Activated CD8-positive, alpha-beta T cell treated with anti-CD3 and anti-CD28 coated beads, Interleukin-2, amount 10 ng/mL, durations not matched to agents 7 days and 5 days (primary cell): ENCODE measurements at places on chromosomes 11 and 22.
A peak's percentile ranks its signal among the peaks of the same experiment; 100 is the strongest.

DNA sequence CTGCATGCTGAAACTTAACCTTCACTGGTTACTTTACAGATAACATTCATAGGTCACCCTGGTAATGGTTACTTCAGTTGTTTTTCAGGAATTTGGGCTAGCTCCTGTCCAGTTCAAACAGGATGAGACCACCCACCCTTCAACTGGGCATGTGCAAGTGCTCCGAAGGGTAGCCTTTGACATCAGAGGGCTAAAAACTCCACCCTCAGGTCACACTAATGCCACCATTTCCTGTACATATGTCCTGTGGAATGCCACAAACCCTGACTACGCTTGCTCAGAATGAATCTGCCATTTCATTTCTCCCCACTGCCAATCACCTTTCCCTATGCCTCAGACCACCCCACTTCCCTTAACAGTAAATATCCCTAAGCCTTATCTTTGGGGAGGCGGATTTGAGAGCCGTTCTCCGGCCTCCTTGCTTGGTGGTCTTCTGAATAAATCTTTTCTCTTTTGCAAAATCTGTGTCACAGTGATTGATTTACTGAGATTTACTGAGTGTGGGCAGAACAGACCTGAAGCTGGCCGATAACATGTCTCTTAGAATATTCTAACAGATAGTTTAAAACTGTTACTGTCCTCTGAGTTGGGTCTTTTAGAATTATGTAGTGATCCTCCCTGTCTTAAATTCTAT is 25.4 kb upstream of the FXYD2 start:
- no peak overlapping the region for H3K4me3 ChIP-seq
- H3K36me3 ChIP-seq, result no peaks in the 10 kb centered on the region
- peak; percentile 22 for DNase-seq
- H3K27ac ChIP-seq, result no peak overlapping the region

DNA sequence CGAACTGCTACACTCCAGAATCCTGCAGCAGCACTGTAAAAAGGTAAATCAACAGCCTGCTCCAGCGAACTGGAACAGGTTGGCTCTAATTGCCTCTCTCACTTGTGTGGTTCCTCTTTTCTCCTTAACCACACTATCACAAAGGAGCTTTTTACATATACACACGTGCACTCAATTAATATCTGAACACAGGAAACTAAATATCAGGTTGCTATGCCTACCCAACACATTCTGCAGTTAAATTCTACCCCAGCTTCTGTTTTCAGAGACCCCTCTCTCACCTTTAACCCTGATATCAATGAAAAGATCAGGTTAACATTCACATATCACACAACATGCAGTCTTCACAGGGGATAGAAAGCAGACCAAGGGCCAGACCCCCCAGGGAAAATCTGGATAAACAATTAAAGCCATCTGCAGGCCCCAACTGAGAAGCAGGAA is 11.0 kb downstream of the RBFOX2 start:
- no peak for DNase-seq
- no peak overlapping the region for H3K27ac ChIP-seq
- peaks cover 2% of the 10 kb centered on the region for H3K4me1 ChIP-seq
- H3K4me3 ChIP-seq, result no peak overlapping the region
- H3K36me3 ChIP-seq, result no peaks in the 10 kb centered on the region
- H3K27me3 ChIP-seq, result peaks cover 9% of the 10 kb centered on the region

DNA sequence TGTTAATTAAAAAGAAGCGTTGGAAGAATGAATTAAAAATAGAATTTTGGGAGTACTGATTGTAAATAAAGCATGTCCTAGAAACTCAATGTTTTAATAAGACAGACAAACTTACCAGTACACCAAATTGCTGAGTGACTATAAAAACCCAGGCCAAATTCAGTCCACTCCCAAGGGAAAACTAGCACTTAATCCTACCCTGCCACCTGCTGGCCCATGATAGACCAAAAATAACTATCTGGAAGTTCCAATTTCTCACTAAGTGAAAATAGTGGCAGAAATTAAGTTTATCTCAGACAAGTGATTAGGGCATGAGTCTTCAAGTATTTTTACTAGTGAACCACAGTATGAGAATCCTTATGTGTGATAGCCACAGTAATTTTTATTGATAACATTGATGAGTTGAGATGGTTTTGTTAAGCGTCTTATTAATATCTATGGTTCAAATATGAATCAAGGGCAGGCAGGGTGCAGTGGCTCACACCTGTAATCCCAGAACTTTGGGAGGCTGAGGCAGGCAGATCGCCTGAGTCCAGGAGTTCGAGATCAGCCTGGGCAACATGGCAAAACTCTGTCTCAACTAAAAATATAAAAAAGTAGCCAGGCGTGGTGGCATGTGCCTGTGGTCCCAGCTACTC is 9.8 kb upstream of the DDX10 start:
- no peaks in the 10 kb centered on the region for H3K4me1 ChIP-seq
- peak; percentile 45 for DNase-seq
- H3K36me3 ChIP-seq, result no peaks in the 10 kb centered on the region
- no peak overlapping the region for H3K27ac ChIP-seq
- peaks cover 12% of the 10 kb centered on the region for H3K27me3 ChIP-seq
- no peak overlapping the region for H3K4me3 ChIP-seq

- H3K36me3 ChIP-seq, result no peaks in the 10 kb centered on the region
- no peaks in the 10 kb centered on the region for H3K4me1 ChIP-seq
- no peak overlapping the region for H3K27ac ChIP-seq
- DNase-seq, result no peak
- H3K4me3 ChIP-seq, result no peak overlapping the region
Measured at GRCh38 chr11:27218421-27219038, 144.5 kb downstream of the CCDC34 start.

GRCh38 chr11:64987998-64988854 is 8.5 kb downstream of the BATF2 start:
- no peak overlapping the region for H3K4me3 ChIP-seq
- no peak for DNase-seq
- H3K36me3 ChIP-seq, result no peaks in the 10 kb centered on the region
- H3K4me1 ChIP-seq, result peaks cover 13% of the 10 kb centered on the region
- H3K27ac ChIP-seq, result no peak overlapping the region
- peaks cover 2% of the 10 kb centered on the region for H3K27me3 ChIP-seq

DNA sequence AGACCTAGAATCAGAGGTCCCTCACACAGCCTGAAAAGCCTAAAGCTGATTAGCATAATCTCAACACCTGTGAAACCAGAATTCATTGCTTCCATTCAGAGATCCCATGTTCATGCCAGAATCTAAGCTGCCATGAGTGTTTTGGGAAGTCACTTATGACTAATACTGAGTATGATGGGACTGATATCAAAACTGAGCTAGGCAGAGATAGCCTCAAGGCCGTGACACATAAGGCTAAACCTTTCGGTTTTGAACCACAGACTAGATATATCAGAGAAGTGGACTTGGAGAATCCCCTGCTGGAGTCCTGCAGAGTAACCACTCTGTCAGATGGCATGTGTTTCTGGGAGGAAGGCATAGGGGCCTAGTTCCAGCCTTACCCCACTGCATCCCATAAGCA is 23.1 kb upstream of the GLYATL2 start:
- no peak for DNase-seq
- H3K27ac ChIP-seq, result no peak overlapping the region
- no peaks in the 10 kb centered on the region for H3K36me3 ChIP-seq
- H3K4me3 ChIP-seq, result no peak overlapping the region
- no peaks in the 10 kb centered on the region for H3K4me1 ChIP-seq
- no peaks in the 10 kb centered on the region for H3K27me3 ChIP-seq

DNA sequence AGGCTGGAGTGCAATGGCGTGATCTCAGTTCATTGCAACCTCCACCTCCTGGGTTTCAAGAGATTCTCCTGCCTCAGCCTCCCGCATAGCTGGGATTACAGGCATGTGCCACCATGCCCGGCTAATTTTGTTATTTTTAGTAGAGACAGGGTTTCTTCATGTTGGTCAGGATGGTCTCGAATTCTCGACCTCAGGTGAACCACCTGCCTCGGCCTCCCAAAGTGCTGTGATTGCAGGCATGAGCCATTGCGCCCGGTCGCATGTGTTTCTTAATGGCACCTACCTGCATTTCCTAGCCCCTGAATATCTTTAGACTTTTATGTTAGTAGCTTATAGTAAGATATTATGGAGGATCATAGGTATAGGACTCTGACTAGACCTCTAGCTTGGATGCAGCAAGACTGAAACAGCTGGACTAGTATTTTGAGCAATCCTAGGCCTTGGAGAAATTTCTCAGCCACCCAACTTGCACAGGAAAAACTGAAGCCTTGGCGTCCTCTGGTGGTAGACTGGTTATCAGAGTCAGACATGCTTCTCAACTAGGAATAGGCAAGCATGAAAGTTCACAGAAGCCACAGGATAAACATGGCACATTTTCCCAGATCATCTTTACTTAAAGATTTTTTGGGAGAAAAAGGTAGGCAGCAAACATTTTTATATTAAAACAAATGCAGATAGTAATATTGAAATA is 22.7 kb upstream of the C1QTNF4 start:
- no peak overlapping the region for H3K27ac ChIP-seq
- peaks cover 24% of the 10 kb centered on the region for H3K36me3 ChIP-seq
- no peak overlapping the region for H3K4me3 ChIP-seq
- H3K27me3 ChIP-seq, result no peaks in the 10 kb centered on the region
- peaks cover 21% of the 10 kb centered on the region for H3K4me1 ChIP-seq

DNA sequence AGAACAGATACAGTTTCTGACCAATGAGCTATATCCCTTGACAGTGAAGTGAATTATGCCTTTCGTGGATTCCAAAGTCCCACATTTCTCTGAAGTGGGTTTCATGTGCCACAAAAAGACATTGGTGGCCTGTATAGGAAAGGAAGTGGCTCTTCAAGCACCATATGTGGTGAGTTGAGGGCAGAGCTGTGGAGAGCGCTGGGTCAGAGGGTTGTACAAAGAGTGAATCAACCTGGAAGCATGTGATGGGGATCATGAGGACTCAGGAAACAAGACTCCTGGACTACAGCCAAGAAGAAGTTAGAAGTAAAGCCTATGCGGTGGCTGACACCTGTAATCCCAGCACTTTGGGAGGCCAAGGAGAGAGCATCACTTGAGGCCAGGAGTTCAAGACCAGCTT is 579 bp upstream of the SLC5A4 start:
- peaks cover 6% of the 10 kb centered on the region for H3K4me1 ChIP-seq
- no peaks in the 10 kb centered on the region for H3K36me3 ChIP-seq
- H3K27ac ChIP-seq, result no peak overlapping the region
- H3K27me3 ChIP-seq, result peaks cover 48% of the 10 kb centered on the region

GRCh38 chr11:75779960-75780359 is 11.4 kb downstream of the DGAT2 start:
- no peak for DNase-seq
- H3K4me3 ChIP-seq, result no peak overlapping the region
- H3K36me3 ChIP-seq, result no peaks in the 10 kb centered on the region
- no peak overlapping the region for H3K27ac ChIP-seq

DNA sequence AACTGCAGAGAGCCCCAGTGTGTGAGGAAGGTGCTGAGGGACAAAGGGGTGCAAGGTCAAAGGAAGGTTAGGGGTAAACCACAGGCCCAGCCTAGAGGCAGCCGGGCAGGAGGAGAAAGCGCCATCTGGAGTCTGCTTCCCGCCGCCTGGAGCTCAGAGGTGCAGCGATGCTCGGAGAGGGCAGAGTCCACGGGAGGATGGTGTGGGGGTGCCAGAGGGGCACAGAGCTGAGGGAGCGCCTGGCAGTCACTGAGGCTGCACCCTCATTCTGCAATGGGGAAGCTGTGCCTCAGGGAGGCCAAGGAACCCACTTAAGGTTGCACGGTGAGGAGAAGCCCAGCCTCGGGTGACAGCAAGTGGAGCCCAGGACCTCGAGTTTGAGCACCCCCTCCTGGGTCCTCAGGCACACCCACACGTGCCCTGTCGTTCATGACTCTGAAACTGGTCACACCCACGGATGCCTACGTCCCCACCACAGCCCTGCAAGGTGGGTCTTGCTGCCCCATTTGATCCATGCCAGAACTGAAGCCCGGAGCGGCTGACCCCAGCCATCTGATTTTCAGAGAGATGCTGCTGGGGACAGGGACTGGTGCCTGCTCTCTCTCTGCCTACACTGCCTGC is 1.6 kb downstream of the IL2RB start:
- peak; percentile 54 for DNase-seq
- H3K4me1 ChIP-seq, result peaks cover 65% of the 10 kb centered on the region
- no peaks in the 10 kb centered on the region for H3K27me3 ChIP-seq

DNA sequence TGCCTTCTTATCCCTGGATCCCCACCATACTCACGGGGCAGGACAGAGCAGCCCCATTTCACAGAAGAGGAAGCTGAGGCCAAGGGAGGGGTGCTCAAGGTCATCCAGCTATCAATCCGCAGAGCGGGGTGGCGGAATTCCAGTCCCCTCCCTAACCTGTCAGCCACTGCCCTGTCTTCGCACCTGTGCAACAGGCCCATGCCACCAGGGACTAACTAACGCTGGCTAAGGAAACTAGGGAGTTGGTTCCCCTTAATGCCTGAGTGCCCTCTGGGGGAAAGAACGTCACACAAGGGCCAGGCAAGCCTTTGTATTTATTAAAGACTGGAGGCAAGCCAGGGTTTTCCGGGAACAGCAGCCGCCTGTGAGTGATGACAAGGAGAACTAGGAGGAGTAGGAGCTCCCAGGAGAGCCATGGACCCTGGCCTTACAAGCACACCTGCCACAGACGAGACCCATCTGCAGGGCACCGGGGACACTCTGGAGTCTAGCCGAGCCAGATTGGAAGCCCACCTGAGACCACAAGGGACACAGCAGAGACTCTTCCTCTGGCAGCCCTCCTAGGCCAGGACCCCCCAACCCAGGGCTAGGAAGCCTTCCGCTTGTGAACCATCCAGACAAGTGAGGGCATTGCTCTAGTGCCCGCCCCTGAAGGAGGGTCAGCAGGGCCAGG is 64.4 kb downstream of the MYH9 start:
- H3K36me3 ChIP-seq, result peaks cover 82% of the 10 kb centered on the region
- H3K4me1 ChIP-seq, result peaks cover 28% of the 10 kb centered on the region
